SHP77 treated with DMSO at 0.1 percent for 48 hours (cell line): ENCODE measurements at places on chromosomes 12 and 14.

DNA sequence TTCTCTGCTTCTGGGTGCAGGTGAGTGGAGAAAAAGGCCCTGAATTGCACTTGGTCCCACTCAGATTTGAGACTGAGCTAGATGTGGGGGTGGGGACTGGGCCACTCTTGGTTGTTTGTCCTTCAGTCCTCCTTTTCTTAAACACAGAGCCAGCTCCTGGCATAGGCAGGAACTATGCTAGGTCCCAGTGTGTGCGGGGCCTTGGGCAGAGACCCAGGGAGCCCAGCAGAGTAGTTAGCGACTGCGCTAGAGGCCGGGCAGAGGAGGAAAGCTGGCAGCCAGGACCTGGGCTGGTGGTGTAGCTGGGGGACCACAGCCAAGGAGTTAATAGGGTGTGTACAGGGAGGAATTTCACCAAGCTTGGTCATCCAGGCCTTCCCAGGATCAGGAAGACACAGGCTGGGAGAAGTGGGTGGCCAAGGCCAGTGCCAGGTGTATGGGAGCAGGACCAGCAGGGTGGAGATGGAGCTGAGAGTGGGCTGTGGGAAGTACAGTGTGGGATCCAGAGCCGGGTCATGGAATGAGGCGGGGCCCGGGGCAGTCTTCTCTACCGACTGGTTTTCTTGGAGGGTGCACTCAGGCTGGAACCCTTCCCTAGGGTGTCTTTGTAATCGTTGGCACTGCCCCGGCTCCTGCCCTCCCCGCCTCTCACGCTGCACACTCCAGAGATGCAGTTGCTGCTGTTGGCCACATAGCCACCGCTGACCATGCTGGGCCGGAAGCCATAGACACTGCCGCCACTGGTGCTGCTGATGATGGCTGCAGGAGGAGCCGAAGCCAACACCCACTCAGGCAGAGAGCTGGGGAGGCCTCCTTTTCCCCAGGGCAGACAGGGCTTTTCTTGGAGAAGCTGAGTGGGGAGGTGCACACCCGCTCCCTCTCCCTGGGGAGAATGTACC, 8.7 kb downstream of the KRT71 start:
- no peak for DNase-seq

- no peak for DNase-seq
Observed at GRCh38 chr12:72057330-72057914, 118.8 kb downstream of the TPH2 start.

GRCh38 chr12:25266497-25266896, 15.8 kb upstream of the KRAS start:
- DNase-seq = no peak

- DNase-seq = no peak
Observed at GRCh38 chr12:117882603-117883184, 86.1 kb downstream of the KSR2 start.

GRCh38 chr12:8687846-8688601, 9.8 kb upstream of the RIMKLB start:
- DNase-seq = no peak

DNA sequence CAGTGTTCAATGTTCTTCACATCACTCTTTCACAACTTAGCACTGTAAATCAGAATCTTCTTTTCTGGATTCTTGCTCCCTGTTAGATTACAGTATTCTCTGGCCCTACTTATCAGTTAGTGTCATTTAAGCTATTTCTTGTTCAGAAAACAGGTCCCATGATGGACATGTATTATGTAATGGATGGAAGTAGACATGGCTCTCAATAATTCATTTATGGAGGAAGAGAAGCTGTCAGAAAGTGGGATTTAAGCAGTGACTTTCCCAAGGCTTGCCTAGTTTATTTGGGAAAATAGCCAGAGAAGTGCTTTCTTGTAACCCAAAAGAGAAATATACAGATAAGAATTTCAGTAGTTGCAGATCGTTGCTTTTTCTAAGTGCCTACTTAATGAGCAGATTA, 1.6 kb downstream of the ERC1 start:
- DNase-seq = no peak

DNA sequence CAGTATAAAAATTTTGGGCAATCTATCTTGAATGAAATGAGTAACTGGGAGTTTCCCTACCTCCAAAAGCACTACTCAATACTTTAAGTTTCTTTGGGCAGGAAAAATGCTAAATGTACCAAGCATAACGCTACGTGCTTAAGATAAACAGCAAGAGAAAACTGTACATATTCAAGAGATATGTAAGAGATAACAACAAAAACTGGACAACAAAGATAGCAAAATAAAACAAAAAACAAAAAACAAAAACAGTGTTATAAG, 20.0 kb downstream of the PTGES3 start:
- DNase-seq = no peak

DNA sequence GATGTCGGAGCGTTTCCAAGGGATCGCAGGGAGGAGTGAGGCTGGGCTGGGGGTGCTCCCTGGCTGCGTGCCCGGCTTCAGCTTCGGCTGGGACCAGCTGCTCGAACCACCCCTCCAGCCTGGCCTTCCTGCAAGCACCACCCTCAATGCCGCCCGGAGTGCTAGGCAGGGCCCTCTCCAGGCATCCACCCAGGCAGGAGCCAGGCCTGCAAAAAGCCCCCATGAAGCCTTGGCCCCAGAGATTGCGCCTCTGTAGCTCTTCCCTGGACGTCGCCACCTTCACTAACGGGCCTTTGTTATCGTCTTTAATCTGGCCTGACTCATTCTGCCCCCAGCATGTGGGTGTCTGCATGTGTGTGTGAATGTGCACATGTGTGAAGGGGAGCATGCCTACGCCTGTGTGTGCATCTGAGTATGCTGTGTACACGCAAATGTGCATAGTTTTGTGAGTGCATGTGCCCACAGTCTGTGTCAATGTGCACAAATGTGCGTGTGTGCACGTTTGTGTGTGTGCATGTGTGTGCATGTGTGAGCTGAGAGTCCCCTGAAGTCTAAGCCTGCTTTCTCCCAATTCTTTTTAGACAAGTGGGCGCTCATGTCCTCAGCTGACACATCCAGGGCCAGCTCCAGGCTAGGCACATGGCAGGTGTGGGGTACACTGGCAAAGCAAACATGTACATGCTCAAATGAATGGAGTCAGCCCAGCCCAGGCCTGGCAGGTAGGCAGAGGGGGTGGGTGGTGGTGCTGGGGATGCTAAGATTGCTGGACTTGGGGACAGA, 195.4 kb upstream of the C14orf180 start:
- no peak for DNase-seq

- DNase-seq = no peak
Observed at GRCh38 chr14:23355871-23356435, 3.3 kb upstream of the SLC22A17 start.

- DNase-seq = no peak
Observed at GRCh38 chr12:91555436-91556415, 373.1 kb upstream of the DCN start.

GRCh38 chr14:99245564-99246511, 26.2 kb downstream of the BCL11B start:
- no peak for DNase-seq

DNA sequence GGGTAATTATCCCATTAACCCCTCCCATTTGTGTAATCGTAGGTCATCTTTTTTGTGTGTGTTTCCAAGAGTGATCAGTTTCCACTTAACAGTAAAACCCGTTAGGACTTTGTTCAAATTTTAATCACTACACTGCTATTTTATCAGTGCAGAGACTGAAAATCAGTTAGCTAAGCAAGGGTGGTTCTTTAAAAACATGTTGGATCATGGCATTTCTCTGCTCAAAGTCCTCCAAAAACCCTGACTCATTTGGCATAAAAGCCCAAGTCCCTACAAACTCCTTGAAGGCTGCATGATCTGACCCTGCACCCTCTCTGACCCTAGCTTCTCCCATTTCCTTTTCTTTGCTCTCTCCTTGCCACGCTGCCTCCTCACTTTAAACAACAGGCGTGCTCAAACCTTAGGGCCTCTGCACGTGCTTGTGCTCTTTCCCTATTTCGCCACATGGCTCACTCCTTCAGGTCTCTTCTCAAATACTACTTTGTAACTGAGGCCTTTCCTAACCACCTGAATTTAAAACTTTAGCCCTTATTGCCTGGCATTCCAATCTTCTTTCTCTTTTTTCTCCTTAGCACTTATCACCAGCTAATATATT, 13.2 kb upstream of the OVCH1 start:
- DNase-seq = no peak

DNA sequence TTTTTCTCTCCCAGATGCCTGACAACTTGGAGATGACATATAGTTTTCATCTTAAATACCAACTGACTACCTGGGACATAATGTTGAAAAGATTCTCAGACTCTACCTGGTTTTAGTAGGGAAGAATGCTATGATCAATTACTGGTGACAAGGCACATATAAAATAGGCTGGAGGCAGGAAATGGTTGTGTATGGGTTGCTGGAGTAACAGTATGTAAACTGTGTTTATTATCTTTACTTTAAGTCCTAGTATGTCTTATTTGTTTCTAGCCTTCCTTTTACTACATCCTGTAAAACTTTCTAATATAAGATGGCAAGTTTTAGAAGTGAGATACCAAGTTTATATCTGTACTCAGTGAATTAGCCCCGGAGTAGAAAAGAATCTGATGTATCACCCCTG, 98.1 kb downstream of the NUBPL start:
- DNase-seq = no peak

- no peak for DNase-seq
Observed at GRCh38 chr12:16833376-16834015, 227.5 kb upstream of the LMO3 start.

DNA sequence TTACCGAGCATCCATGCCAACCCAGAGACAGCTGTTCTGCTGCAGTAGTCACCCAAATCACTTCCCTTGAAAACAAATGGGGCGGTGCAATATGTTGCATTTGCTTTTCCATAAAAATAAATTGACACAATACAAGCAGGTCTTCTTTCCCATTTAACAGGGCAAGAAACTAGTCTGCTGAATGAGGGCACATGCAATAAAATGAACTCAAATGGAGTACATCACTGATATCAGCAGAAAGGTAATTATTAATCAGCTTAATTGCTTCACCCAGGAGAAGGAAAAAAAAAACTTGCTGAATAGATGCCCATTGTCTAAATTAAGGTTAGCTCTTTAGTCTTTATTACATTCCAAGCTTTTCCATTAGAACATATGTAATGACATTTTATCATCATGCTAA, 175.1 kb upstream of the GZMB start:
- DNase-seq = no peak

DNA sequence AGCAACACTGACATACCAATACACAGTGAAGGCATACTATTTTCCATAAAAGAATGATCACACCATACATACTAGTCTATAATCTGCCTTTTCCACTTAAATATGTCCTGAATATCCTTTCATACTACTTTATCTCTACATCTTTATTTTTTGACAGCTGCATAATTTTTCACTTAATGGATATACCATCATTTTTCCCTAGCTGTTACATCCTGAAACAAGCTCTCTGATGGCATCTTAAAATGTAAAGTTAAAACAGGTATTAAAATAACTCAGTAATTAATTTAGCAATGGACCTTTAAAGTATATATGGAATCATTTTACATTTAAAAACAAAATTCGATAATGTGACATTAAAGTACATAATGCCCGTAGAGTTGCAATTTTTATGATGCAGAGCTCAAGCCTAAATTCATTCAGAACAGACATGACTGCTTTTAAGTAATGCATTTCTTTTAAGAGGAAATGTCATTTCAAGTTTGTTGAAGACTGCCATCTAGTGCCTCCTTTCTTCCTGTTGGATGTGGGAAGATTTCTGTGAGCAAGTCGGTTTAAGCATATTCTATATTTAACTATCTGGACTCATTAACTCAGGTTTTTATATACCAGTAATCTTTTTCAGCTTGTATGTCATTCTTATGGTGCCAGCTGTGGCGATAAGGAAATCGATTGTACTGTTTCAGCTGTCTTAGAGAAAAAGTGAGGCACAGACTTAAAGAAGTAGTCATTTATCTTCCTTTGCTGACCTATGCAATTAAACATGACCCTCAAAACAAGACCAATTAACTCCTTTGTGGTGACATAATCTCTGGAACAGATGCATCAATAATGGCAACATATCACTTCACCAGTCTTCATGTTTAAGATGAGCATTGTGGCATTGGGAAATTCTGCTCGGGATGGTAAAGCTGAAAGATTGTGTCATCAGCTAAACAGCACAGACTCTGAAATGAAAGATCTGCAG, 20.3 kb downstream of the PRICKLE1 start:
- DNase-seq = peak; percentile 20

DNA sequence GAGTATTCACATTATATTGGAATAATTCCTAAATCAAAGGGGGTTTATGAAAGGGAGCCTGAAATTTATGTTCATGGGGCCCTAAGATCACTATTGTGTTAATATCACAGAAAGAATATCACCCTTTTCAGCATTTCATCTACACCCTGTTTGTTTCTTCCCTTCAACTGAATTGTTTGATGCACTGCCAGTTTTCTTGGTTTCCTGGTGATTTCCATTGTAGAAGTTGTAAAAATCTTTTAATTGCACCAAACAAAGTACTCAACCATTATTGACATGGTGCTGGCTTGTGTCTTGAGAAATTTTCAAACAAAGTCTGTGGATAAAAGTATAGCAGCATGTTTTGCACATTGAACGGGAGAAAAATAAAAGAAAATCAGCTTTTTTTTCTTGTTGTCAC, 154.8 kb upstream of the PRKD1 start:
- no peak for DNase-seq

DNA sequence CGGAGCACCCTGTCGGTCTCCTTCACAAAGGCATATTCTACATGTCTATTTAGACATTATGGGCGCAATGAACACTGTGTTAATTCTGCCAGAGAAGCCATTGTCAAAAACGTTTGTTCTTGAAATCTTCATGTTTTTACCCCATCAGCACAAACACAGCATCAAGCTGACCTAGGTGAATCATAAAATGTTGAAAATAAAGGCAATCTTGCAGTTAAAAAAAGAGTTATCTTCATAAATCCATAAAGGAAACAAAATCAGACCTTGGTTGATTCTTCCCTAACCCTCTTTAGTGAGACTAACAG, 154.9 kb downstream of the DIO2 start:
- no peak for DNase-seq

- DNase-seq = no peak
Observed at GRCh38 chr12:25728056-25728595, 175.0 kb upstream of the LMNTD1 start.

- DNase-seq = no peak
Observed at GRCh38 chr12:123696646-123697045, 15.5 kb upstream of the ATP6V0A2 start.

DNA sequence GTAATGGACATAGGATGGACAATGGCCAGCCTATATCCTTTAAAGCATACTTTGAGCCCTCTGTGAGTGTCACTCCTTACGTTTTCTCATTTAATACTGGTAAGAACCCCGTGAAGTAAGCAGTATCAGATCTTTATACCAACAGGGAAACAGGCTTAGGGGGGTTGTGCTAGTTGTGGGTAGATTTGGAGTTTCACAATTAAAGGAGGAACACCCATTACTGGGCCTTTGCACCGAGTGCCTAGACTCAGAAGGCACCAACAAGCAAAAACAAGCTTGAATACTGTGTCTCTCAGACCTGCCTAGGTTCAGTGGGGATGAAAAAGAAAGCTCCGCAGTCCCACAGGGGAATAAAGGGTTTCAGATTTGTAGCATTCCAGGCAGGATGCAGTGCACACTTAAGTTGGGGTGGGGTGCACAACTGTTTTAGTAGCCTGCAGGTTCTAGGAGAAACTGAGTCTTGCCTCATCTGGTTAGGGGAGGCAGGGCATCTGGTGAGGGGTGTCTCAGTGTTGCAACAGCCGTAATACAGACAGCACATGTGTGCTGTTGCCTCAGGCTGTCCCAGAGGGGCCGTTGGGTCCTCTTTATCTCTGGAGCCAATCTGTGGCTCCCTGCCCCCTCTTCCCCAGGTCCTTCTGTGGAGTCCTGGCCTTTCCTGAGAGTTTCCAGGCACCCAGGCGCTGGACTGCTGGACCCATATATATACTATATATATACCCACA, 51.2 kb downstream of the IRAK3 start:
- DNase-seq = no peak

GRCh38 chr14:80867798-80868197, 73.7 kb downstream of the CEP128 start:
- DNase-seq = no peak
